Stimulated activated naive B cell treated with anti-CD40 and anti-IgM and Interleukin-4, amounts not matched to agents 10 μg/mL and 1 μg/mL and 100 μg/mL, for 72 hours (primary cell): ENCODE measurements at places on chromosomes 7 and 10.

- DNase-seq, result no peak
Observed at GRCh38 chr7:150567871-150568301, 696 bp downstream of the GIMAP4 start.

DNA sequence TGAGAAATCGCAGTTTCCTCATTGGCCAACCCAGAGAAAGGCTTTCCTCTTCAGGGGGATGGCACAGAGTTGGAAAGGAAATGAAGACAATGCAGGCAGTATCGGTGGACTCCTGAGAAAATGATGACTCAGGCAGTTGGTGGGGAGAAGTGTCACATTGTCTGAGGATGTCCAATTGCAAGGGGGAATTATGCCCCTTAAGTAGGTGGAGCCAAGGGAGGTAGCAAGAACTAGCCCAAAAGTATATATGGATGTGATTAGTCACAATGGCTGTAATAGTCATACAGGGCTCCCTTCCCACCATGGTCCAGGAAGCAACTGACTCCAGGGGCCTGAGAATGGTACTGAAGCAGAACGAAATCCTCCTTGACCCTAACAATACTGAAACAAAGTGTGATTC is 58.3 kb upstream of the EGFR start:
- no peak for DNase-seq

DNA sequence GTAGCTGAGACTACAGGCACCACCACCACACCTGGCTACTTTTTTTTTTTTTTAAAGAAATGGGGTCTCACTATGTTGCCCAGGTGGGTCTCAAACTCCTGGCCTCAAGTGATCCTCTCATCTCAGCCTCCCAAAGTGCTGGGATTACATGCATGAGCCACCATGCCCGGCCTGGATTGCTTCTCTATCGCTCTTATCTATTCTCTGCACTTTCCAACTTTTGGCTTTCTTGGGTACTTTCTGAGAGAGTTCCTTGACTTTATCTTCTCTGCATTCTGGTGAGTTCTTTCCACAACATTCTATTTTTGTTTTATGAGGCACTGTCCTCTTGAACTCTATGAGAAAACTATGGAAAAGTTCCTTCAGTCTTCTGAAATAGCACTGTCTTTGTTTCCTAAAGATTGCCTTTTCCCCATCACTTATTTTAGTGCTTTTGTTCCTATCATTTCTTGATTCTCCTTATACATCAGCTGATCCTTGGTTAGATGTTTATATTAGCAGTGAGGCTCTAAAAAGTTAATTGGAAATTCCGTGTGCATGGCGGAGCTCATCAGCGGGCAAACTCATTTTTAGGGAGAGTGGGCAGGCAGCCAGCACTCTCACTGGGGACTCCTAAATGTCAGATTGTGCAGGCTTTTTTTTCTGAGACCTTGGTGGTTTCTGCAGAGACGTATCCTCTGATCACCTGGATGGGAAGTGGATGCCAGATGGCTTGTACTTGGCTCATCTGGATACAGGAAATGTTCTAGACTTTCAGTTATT is 43.9 kb downstream of the HIP1 start:
- no peak for DNase-seq

DNA sequence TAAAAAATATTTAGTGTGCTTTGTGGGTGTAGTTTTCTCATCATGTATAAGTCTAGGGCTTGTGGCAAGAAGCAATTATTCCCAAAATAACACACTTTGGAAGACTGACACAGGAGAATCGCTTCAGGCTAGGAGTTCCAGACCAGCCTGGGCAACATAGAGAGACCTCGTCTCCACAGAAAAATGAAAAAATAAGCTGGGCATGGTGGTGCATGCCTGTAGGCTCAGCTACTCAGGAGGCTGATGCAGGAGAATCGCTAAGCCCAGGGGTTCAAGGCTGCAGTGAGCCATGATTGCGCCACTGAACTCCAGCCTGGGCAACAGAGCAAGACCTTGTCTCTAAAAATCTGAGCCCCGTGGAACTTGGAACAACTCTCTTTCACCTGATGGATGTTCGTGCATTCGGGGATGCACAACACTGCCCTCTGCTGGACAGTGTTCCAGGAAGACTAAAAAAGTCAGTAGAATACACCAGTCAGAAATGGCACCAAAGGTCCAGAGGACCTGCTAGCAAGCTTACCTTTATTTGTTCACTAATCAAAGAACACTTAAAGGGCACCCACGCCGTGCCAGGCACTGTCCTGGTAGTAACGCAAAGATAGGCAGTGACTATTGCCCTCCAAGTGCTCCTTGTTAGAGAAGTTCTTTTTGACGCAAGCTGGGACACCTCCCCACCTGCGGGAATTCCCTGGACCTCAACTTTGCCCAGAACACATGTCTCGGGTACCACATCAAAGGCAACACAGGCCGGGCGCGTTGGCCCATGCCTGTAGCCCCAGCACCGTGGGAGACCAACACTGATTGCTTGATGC is 81.9 kb upstream of the CALN1 start:
- peak; percentile 31 for DNase-seq

- DNase-seq, result no peak
Observed at GRCh38 chr7:102469351-102469971, 4.7 kb downstream of the LRWD1 start.

GRCh38 chr7:113263749-113264148 is 145.4 kb upstream of the SMIM30 start:
- DNase-seq, result no peak

GRCh38 chr10:97701438-97702069 is 12.0 kb upstream of the MARVELD1 start:
- peak; percentile 21 for DNase-seq

DNA sequence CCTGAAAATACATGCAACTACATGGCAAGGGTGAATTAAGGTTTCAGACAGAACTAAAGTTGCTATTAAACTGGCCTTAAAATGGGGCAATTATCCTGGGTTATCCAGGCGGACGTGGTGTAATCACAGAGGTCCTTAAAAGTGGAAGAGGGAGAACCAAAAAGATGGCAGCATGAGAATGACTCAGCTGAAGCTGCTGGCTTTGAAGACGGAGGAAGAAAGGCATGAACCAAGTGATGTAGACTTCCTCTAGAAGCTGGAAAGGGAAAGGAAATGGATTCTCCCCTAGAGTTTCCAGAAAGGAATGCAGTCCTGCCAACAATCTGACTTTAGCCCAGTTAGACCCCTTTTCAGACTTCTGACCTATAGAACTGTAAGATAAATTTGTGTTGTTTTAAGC is 27.0 kb upstream of the UBN2 start:
- DNase-seq, result no peak

GRCh38 chr10:24440817-24441797 is 232.2 kb downstream of the KIAA1217 start:
- no peak for DNase-seq

DNA sequence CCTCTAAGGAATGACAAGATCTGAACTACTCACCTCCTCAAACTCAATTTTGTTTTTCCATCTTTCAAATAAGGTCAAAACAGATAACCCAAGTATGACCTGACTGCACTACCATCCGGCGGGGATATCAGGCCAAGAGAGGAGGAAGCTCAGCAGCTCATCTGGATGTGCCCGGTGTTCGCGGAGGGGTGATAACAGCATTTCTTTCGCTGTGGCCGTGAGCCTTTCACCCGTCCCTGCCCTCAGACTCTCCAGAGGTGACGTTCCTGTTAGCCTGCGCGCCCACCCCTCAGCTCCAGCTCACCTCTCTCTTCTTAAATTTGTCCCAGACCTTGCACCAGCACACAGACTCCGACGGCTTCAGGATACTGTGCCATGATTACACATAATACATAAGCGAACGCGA is 526 bp downstream of the ZNF248 start:
- no peak for DNase-seq

DNA sequence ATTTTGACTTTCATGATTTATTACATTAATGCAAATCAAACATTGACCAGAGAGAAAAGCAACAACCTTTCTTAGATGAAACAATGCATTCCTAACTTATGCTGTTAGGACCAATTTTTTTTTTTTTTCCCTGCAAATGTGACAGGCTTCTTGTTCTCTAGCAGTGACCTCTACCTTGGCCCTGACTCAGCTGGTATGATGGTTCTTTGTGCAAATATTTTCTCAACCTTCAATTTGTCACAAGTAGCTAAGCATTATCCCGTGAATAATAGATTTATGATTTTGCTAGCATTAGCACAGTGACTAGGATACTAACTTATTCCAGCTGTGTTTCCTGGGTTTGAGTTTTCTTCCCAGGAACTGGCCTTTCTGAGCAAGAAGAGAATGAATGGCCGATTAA is 64.9 kb downstream of the PPP1R9A start:
- DNase-seq, result no peak

GRCh38 chr10:114051714-114052113 is 8.0 kb downstream of the ADRB1 start:
- no peak for DNase-seq

- DNase-seq, result no peak
Observed at GRCh38 chr10:69600761-69601330, 27.6 kb upstream of the NEUROG3 start.
